ENCODE measurements at places on chromosomes 11 and 22.

DNA sequence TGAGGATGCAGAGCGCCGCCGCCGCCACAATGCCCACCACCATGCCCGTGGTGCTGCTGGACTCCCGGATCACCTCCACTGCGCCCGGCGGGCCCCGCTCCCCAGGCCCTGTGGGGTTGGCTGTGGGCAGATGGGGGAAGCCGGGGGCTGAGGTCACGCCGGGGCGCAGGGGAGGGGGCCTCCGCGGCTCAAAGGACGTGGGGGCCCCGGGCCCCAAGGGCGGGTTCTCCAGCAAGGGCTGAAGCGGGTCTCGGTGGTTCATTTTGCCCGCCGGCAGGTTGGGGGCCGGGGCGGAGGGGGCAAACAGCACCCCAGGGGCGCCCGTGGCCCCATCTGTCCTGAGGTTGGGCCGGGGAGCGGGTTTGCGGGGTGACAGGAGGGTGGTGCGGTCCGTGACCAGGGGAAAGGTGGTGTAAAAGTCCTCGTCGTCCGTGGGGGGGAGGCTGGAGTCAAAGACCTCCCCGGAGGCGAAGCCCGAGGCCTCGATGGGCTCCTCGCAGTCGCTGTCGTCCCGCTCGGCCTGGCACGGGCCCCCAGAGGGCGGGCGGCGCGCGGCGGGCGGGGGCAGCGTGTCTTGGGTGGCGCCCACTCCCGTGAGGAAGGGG is 16.5 kb downstream of the SLC22A12 start:
- no peak for DNase-seq

DNA sequence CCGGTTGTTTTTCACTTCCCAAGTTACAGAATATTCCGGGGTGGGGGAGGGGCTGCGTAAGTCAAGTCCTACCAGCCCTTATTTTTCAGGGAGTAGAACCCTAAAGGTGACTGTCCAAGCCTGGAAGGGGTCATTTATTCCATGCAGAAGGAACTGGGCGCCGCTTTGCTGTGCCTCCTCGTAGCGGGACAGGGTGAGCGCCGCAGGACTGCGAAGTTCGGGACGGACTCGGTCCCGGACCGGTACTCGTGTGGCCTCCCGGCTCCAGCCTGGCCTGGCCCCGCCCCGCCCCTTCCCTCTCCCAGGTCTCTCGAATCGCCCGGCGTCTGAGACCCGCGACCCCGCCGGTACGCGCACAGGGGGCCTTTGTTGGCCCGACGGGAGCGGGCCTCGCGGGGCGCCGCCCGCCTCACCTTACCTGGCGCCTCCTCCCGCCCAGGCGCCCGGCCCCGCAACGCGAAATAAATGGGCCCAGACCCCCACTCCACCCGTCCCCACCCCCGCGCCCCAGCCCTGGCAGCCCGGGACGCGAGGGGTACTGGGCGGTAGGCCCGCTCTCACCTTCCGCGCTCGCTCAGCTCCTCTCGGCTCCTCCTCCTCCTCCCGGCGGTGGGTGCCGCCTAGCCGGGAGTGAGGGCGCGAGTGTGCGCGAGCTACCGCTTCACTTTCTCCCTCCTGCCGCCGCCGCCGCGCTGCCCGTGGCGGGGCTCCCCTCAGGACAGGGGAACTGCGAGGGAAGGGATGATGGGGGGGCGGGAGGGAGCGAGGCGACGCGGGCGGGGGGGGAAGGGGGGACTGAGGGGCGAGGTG is 698 bp downstream of the PAK1 start:
- no peak for DNase-seq

GRCh38 chr11:109405671-109406070 is 16.3 kb upstream of the C11orf87 start:
- no peak for DNase-seq

GRCh38 chr11:90601261-90601660 is 378.4 kb upstream of the CHORDC1 start:
- no peak for DNase-seq

DNA sequence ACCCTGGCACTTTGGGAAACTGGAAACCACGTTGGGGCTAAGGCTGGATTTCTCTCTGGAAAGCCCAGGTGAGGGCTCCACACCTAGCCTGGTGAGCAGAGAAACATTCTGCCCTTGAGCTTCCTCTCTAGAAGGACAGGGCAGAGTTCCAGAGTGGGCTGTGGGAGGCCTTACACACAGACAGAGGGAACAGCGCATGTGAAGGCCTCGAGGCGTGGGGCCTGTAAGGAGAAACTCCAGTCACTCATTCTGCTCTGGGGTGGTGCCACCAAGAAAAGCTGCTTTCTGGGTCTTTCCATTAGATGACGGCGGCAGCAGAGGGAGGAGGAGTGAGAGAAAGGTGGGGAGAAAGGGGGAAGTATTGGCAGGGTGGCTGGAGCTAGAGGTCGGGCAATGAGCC is 183.1 kb downstream of the CHST1 start:
- DNase-seq = no peak

DNA sequence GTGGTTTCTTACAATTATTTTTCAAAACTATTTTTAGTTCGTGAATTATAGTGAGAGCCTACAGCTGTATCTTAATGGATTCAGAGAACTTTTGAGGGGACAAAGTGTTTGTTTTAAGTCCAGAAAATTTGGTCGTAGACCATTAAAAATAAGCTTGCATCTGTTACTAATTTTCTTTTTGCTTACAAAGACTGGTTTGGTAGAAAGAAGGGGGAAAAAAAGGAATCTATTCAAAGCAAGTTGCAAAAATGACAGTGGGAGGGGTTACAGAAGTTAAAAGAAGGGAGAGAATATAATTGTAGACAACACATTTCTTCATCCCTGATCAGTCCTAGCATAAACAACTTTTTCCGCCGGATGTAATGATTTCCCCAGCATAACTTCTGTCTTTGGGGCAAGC is 72.1 kb downstream of the AMOTL1 start:
- no peak for DNase-seq

Measured in epithelial cell of prostate (primary cell).